ENCODE measurements at places on chromosomes 5 and 9.
A peak's percentile ranks its signal among the peaks of the same experiment; 100 is the strongest.

DNA sequence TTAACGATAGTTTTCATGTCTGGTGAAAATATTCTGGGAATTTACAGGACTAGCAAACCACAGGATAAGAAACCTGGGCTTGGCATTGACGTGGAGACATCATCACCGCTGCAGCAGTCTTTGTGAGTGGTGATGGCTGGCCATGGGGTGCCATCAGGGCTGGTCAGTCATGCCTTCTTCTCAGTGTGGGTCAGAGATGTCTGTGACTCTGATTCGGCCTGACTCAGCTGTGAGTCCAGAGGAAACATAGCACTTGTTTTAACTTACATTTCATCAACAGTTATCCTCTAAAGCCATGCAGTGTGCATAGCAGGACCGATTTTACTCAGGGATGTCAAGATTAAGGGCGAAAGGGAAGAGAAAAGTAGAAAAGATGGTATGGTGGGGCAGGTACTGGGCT is 33.2 kb upstream of the CYFIP2 start:
- DNase-seq, result no peak

DNA sequence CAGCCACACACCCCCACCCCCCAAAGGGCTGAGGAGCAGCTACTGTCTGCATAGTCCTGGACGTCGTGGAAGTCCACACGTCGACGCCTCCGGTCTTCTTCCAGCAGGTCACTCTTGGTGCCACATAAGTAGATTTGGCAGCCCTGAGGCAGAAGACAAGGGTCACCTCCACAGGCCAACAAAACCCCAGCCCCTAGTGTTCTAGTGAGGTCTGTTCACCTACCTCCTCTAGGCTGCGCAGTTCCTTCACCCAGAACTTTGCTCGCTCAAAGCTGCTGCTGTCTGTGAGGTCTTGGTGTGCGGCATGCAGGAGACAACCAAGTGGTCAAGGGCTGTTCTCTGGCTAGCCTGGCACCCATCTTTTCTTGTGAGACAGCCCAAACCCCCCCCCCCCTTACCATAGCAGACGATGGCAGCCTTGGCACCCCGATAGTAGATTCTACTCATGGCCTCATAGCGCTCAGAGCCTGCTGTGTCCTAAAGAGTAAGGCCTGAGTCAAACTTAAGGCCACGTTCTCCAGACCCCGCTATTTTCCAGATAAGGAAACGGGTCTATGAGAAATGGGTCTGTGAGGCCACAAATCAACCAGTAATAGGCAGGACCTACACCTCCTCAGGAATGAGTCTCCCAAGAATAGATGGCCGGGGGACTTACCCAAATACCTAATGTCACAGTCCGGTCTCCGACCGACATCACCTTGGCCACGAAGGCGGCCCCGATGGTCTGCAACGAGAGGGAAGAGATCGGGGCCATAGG is 987 bp downstream of the RAB24 start:
- DNase-seq, result no peak

DNA sequence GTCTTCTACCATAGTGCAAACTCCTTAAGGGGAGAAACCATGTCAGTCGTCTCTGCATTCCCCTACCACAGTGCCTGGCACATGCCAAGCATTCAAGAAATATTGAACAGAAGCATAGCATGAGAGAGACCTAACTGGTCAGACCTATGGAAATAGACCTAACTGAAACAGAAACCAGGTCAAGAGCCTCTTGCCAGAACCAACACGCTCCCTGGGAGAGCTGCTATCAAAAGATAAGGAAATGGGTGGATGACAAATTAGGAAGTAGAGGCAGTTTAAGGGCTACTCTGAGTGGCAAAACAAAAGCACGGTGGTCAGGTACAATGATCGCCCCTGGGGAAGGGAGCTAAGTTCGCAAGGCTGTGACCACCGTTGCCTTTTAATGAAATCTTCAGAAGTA is 66.0 kb upstream of the SMIM15 start:
- DNase-seq, result no peak

DNA sequence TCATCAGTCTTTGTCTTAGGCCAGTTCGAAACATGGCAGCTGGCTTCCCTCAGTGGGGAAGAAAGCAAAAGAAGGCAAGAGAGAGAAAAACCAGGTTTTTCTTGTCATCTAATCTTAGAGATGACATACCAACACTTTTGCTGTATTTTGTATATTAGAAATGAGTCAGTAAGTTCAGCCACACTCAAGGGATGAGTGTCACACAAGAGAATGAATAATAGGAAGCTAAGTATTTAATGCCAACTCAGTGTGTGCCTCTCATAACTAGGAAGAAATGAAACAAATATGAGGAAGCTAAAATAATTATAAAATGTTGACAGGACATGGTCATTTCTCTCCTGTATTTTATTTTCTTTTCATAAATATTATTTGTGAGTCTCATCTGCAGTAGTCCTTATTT is 65.3 kb downstream of the CDH12 start:
- no peak for DNase-seq

DNA sequence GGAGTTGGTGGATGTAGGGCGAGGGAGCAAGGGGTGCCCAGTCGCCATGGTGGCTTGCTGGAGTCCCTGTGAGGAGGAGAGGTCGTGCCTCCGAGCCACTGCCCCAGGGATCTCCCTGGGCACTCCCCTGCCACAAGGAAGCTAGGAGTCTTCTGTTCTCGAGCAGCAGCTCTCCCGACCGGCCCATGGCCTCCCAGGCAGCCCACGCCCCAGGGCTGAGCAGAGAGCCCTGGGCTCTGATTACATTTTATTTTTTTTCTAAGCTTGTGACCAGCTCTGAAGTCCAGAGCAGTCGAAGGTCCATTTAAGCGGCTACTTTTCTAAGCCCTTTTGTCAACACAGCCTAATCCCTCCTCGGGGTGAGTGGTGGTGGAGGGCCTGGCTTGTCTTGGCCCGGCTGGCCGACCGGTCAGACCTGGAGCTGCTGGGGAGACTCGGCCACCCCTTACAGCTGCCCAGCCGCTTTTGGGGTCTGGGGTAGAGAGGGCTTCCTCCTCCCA is 2.1 kb downstream of the RXRA start:
- peak; percentile 41 for DNase-seq

- DNase-seq, result no peak
These were observed 289.4 kb downstream of the EFNA5 start for GRCh38 chr5:107381189-107381856.

DNA sequence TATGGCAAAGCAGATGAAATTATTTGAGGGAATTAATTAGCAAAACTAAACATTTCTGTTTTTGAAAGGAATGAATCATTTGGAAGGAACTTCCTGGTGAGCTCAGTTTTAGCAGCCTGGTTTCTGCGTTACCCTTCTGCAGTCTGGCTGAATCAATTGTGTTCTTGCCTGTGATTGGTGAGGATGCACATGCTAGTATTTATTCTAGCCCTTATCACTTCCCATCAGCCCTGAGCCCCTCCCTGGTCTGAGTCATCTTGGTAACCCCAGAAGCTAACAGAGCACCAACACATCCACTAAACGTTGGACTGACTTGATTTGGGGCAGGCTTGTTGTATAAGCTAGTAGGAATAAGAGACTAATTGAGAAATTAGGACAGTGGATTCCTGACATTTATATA is 6.6 kb downstream of the TJP2 start:
- DNase-seq, result no peak

GRCh38 chr9:24351258-24351657 is 194.4 kb downstream of the IZUMO3 start:
- no peak for DNase-seq

- no peak for DNase-seq
These were observed 70.2 kb downstream of the NR2F1-AS1 start for GRCh38 chr5:93510626-93511380.

GRCh38 chr9:121626012-121626411 is 25.4 kb upstream of the DAB2IP start:
- no peak for DNase-seq

DNA sequence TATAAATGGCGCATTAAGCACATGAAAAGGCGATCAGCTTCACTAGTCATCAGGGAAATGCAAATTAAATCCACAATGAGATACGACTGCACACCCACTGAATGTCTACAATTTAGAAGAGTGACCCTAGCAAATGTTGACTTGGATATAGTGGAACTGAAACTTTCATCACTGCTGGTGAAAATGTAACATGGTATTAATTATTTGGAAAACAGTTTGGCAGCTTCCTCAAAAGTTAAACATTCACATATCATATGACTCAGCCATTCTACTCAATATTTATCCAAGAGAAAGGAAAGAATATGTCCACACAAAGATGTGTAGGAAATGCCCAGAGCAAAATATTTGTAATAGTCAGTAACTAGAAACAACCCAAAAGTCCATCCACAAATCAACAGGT is 146.5 kb downstream of the LPAR1 start:
- DNase-seq, result no peak

DNA sequence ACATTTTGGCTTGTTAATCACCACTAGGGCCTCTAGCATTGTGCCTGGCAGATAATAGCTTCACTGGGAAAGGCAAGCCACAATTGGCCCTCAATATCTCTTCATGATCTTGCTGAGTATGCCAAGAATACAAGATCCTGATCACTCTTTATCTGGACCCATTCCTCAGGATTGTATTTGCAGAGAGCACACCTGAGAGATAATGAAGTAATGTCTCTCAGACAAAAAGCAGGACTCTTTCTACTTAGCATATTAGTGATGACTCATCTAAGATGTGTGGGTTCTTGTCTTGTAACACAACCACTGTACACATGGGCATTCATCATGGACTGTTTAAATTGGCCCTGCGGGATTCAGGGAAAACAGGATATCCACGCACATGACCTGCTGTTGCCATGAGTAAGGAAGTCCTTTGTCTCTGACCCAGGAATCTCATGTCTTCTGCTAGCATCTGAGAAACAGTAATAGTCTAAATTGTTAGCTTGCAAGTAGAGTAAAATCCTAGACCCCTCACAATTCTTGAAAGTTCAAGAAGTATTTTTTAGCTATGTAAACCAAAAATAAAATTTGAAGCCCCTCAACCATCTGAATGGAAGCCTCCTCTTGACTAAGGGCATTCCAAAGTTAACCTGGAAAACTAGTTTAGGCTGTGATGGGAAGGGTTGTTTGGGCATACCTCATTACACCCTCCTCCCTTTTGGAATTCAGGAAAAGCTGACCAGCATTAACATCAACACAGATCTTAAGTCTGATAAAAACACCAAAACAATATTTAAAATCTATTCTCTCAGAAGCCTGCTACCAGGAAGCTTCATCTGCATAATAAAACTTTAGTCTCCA is 28.0 kb upstream of the NFIL3 start:
- DNase-seq, result no peak

DNA sequence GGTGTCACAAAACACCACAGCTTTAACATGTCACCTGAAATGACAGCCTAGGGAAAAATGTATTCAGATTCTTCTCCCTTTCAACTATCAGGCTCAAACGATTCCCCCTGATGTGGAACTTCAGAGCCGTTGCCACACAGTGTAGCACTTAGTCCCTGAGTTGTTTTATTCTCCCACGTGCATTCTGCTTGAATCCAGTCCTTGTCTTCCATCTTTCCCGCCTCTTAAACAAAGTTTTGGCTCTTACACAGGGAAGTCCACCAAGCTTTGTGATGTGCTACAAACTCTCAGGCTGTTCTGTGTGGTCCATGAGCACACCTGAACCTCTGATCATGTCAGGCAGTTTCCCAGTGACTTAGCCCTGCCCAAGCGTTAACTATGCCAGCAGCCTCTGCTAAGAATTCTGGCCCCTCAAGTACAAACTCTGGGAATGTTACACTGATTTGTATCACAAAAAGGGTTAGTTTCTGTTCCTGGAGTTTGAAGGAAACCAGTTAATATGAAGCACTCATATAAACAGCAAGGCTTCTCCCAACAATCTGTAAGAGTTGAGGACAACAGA is 45.8 kb upstream of the RNF38 start:
- no peak for DNase-seq

DNA sequence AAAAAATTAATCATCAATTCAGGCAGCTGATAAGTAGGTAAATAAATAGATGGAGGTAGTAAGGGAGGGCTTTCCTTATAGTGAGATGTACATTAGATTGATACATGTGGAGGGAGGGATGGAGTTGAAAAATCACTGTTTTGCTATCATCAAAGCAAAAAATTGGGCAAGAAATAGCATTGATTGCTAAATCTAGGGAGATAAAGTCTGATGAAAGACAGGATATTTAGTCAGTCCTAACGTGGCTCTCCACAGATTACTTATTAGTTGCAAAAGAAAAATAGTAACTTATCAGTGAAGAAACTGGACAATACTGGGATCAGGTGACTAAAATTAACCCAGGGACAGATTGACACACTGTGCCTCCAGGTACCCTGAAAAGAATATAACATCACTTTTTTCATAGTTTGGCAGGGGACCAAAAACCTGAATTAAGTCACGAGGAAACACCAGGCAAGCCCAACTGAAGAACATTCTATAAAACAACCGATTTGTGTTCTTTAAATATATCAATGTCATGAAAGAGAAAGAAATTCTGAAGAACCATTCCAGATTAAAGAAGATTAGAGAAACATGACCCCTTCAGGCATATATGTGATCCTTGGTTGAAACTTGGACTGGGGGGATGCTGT is 27.1 kb upstream of the GOLPH3 start:
- DNase-seq, result no peak

DNA sequence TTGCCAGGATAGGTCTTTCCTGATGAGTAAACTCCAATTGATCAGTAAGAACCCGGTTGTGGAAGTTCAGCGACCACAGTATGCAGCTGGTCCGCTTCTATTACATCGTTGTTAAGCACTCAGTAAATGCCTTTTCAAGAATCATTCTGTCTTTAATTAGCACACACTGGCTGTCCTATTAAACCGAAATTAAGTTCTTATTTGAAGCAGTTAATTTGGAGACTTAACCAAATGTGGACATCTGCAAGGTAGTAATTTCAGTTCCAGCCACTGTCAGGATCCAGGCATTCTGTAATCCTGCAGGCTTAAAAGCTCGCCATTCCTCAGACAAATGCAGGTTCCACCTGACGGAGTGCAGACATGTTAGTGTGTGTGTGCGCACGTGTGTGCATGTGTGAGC is 254.6 kb downstream of the IRX2 start:
- DNase-seq, result no peak

DNA sequence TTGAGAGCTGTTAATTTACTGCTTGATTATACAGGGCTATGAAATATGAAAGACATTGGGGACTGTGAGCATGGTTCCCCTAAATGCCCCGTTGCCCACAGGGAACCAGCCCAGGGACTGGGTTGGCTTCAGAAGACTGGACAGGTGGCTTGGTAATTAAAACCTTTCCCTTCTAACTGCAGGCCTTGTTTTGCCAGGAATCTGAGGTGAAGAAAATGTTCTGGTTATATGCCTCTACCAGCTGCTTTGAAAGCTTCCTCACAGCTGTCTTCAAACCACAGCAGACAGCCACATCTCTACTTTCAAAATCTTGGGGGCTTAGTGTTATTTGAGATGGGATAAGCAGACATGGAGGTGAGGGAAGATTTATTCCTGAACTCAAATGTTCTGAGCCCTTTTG is 153.3 kb upstream of the SPRY4 start:
- no peak for DNase-seq
